ENCODE measurements at places on chromosomes 7 and 10.

DNA sequence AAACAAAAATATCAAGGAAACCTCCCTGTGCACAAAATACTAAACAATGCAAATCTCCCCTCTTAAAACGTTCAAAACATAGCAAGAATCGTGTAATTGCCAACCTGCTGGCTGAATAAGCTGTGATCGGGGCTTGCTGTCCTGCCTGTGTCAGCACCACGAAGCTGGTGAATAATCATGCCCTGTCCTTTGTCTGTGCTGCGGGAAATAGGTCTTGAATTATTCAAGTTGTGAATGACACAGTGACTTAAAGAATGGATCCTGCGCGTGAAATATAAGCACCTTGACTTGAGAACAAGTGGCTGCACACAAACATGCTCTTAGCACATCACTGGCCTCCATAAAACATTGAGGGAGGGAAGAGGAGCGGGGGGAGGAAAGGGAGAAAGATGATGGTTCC lies 130.2 kb downstream of the OAT start:
- DNase-seq: no peak

GRCh38 chr7:143505838-143506237 lies 28.2 kb downstream of the TAS2R41 start:
- no peak for DNase-seq

GRCh38 chr10:78165172-78165571 lies 131.5 kb downstream of the RPS24 start:
- DNase-seq: no peak

DNA sequence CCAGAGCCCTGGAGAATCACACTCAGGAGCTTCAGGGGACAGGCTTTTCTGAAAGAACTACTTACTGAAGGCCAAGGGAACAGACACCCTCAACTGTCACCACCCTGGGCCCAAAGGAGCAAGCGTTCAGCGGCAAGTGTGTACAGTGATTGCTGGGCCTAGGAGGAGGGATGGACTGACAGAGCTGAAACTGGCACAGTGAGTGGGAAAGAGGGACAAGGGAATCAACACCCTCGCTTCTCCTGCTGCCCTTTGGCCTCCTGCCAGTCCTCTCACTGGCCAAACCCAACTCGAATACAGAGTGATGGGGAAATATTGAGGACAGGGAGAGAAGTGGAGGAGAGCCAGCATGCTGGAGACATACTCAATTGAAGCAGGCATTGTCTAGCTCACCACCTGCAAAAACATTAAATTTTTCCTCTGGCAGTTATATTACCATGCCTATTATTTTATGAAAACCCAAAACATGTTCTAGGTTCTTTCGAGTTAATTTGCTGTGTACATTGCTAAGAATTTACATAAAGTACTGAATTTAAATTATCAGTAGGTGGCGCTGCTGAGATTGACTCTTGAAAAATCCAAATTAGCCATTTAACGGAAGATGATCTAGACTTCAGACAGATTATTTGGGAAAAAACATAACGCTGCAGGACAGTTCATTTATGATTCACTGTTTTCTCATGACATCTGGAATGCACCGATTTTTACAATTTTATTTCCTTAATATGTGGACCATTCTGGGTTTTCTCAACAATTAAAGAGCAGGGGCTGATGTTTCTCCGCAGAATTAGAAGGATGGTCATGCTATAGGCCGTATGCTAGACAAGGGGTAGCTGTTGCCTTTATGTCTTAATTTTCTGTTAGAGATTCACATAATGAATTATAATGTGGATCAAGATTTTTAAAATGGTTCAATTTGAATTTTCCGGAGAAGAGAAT lies 14.7 kb upstream of the TMEM236 start:
- DNase-seq: no peak

GRCh38 chr7:85554236-85555178 lies 367.7 kb upstream of the SEMA3D start:
- DNase-seq: no peak

DNA sequence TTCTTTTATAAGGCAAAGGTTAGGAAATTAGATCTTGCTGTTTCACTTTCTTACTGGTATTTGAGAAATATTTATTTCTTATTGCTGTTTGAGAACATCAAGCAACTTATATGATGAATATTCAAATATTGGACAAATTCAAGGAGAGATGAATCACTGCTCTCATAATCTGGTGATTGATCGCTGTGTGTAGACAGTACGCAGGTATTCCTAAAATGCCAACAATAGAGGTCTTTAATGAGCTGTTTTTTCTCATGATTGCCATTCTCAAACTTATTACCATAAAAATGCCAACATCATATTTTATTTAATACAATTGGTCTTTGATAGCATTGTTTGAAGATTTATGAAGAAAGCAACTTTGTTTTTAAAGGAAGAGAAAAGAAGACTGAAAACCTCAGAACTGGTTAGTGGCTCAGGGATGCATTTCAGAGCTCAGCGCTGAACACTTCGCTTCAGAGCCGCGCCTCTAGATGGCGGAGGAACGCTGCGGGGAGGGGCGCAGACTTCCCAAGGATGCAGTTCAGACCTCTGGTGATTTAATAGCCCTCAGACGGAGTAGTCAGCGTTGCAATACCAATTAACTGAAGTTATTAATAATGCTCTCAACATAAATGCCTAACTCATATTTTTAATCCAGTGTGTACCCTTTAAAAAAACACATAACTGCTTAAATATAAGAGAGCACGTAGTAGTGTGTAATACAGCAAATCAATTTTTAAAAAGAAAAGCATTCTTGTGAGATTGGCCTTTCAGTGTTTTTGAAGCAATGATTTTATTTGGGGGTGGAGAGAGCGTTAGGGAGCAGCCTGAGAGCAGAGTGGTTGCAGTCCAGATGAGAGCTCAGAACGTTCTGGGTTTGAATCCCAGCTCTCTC lies 38.5 kb upstream of the STEAP4 start:
- no peak for DNase-seq

GRCh38 chr10:112790921-112791320 lies 159.1 kb upstream of the TCF7L2 start:
- DNase-seq: no peak

GRCh38 chr10:19904202-19904661 lies 88.0 kb downstream of the PLXDC2 start:
- no peak for DNase-seq

- no peak for DNase-seq
Observed at GRCh38 chr10:53122281-53122680, 349.7 kb upstream of the MBL2 start.

- DNase-seq: no peak
Observed at GRCh38 chr10:52879091-52879807, 106.7 kb upstream of the MBL2 start.

- no peak for DNase-seq
Observed at GRCh38 chr7:27204851-27205322, 5.0 kb upstream of the HOXA13 start.

GRCh38 chr7:25672496-25672895 lies 444.2 kb upstream of the NPVF start:
- DNase-seq: no peak

GRCh38 chr7:25384788-25385505 lies 156.7 kb upstream of the NPVF start:
- no peak for DNase-seq

DNA sequence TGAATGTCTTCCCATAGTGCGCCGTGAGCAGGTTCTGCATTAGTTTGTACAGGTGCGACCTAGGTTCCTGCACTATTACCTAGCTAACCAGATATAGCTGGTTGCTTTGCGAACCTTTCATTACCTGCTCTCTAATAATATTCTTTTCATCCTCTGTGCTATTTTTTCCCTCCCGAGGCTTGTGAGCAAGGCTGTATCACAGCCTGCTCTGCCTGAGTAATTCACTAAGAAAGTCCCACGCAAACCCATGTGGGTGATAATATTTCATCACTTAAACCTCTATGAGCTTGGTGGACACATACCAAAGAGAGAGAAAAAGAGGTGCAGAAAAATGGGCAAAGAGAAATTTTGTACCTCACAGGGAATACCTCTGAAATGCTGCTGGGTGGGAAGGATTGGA lies 8.4 kb downstream of the INHBA start:
- DNase-seq: no peak

GRCh38 chr10:86020134-86020533 lies 346.5 kb downstream of the GRID1 start:
- no peak for DNase-seq
